ENCODE measurements at places on chromosomes 12 and 14. TPM values are rescaled to one million over a fixed set of nuclear protein-coding genes. Genes with fewer than 3 reads are reported as not detected.

ANKS1B gene
- total RNA-seq, result 1.3 TPM

VWF gene
- 0.09 TPM for total RNA-seq

FSCB gene
- total RNA-seq, result not detected

REC8 gene
- total RNA-seq, result 33.8 TPM

TMTC2 gene
- 1.9 TPM for total RNA-seq

APOLD1 gene
- total RNA-seq, result 5.2 TPM

ADAM21 gene
- total RNA-seq, result not detected

C14orf132 gene
- 0.47 TPM for total RNA-seq

AGAP2 gene
- total RNA-seq, result 28.2 TPM

PARP2 gene
- total RNA-seq, result 33.1 TPM

SERPINA9 gene
- total RNA-seq, result not detected

SLC10A1 gene
- not detected for total RNA-seq

SLC39A5 gene
- total RNA-seq, result 1.6 TPM

DBX2 gene
- total RNA-seq, result not detected

CCDC175 gene
- not detected for total RNA-seq

CLEC4C gene
- total RNA-seq, result not detected

TAC3 gene
- total RNA-seq, result 0.57 TPM

TUNAR gene
- not detected for total RNA-seq

Data from activated CD4-positive, alpha-beta T cell treated with anti-CD3 and anti-CD28 coated beads, Interleukin-2, amount 10 ng/mL, durations not matched to agents 24 days and 14 days (primary cell).